ENCODE measurements at places on chromosomes 2 and 18.

DNA sequence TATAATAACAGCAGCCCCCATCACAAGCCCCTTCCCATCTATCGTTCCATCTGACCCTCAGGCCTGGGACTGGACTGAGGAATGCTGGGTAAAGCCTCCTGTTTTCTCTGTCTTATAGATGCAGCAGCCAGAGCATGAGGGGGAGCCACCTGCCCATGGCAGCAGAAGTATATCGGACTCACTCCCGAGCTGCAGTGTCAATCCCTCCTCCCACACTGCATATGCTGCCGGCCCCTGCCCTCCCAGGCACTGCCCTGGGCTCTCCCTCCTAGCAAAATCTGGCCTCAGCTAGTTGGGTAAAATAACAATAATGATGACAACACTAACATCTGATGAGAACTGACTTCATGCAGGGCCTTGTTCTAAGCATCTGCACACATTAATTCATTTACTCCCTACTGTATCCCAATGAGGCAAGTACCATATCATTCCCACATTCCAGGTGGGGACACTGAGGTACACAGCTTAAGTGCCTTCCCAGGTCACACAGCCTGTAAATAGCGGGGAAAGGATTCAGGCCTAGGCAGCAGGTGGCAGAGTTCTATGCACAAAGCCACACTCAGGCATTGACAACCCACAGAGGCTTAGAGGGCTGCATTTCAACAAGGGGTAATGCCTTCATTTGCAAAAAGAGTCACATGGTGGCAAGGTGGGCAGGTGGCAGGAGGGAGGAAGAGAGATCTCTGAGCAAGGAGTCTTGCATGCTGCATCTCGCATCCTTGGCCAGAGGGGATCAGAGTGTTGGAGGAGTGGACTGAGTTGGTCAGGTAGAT, 190.0 kb downstream of the ZBTB7C start:
- DNase-seq: no peak

- DNase-seq: no peak
These were observed 911 bp upstream of the KCNJ13 start for GRCh38 chr2:232777276-232777675.

DNA sequence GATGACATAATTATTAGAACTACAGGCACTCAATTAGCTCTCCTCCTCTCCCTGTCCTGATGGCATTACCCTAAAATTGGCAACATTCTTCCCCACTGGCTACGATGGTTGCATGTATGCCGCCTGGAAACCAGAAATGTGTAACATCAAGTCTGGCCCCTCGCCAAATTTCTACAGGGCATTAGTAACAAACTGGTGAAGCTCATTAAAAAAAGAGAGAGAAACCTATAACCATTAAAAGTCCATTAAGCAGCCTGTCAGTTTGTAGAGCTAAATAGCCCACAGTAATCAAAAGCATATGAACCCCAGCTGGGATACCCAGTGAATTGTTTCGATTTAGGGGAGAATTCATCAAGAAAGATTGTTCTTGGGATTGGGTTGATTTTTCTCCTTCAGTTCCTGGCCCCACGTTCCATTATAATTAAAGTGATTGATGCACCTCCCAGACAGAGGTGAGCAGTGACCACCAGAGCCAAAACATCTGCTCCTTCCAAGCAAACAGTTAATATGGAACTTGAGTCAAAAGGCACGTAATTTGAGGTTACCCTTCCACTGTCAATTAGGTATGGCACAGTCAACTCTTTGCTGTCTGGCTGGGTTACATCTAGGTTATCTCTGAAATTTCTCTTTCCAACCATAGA, 208.6 kb downstream of the C1D start:
- DNase-seq: no peak

- no peak for DNase-seq
These were observed 253.2 kb upstream of the SP5 start for GRCh38 chr2:170461889-170462288.

- no peak for DNase-seq
These were observed 80.5 kb upstream of the ALKAL2 start for GRCh38 chr2:368386-368785.

DNA sequence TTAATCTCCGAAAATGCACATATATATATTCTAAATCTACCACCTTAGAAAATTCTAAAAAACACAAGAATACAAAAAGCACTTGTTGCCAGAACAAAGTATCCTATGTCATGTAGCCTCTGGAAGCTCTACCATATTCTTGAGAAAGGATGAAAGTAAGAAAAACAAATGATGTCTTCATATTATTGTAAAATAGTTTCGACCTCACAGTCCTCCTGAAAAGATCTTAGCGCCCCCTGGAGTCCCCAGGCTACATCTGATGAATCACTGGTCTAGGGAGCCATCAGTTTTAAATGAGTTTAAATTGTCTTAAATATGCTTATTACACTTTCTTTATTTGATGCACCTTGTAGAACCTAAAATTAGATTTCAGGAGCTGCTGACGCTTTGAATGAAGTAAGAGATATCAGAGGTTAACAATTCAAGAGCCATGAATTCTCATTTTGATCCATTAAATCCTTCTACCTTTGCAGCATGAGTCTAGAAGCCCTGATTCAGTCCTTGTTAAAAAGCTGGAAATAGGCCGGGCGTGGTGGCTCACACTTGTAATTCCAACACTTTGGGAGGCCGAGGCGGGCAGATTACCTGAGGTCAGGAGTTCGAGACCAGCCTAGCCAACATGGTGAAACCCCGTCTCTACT, 138.8 kb downstream of the MCFD2 start:
- peak; percentile 69 for DNase-seq

DNA sequence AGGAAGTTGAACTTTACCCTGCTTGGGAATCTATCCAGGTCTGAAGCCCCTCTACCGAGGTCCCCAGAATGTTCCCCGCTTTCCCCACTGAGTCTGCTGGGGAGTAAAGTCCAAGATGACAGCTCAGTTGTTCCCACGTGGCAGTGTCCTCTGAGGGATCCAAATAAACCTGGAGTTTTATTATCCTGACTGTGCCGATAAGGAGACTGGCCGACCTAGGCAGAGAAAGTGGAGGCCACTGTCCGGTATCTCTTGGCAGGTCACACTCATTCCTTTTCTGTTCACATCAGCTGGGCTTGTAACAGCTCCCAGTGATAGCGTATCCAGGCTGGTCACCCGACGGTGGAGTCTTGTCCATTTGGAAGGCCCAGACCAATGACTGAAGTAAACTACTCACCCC, 27.5 kb upstream of the C18orf32 start:
- DNase-seq: no peak

DNA sequence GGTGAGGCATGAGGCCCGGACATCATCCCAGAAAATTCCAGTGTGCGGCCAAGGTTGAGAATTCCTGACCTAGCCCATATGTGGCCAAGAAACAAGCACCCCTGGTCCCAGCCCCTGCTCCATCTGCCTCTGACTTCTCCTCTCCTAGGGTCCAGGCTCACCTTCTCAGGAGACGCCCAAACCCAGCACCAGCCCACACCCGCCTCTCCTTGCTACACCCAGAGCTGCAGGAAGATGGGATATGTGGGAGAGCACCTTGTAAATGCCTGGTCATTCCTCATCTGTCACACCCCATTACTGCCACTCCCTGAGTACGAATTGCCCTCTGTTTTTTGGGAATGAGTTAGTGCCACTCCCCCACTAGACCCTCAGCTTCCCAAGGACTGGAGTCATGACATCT, 7.3 kb upstream of the ATP6V1B1 start:
- DNase-seq: no peak

- DNase-seq: no peak
These were observed 340.1 kb downstream of the CLIP4 start for GRCh38 chr2:29455200-29455860.

GRCh38 chr2:240466579-240467148, 31.2 kb downstream of the GPC1 start:
- no peak for DNase-seq

GRCh38 chr2:112621790-112622527, 23.8 kb upstream of the SLC20A1 start:
- no peak for DNase-seq

Measured in stimulated activated naive CD8-positive, alpha-beta T cell treated with anti-CD3 and anti-CD28 coated beads, Interleukin-15, Interleukin-2, amounts not matched to agents 100 U/mL and 50 U/mL, for 24 hours (primary cell).